PC-3 (cell line): ENCODE measurements at places on chromosomes 12 and 14. TPM values are rescaled to one million over a fixed set of nuclear protein-coding genes. Genes with fewer than 3 reads are reported as not detected.

SLC8A3 gene
- total RNA-seq: not detected in 2 replicates

KERA gene
- not detected in 2 replicates for total RNA-seq

NKX2-1 gene
- total RNA-seq: not detected in 2 replicates

SERPINA10 gene
- total RNA-seq: not detected in 2 replicates

ARHGDIB gene
- 10.4 and 12.4 TPM in 2 replicates for total RNA-seq

APAF1 gene
- total RNA-seq: 8.5 and 10.1 TPM in 2 replicates

GLIPR1 gene
- 21.3 and 22.2 TPM in 2 replicates for total RNA-seq

DNAJC22 gene
- total RNA-seq: 12.9 and 16.8 TPM in 2 replicates

DNA sequence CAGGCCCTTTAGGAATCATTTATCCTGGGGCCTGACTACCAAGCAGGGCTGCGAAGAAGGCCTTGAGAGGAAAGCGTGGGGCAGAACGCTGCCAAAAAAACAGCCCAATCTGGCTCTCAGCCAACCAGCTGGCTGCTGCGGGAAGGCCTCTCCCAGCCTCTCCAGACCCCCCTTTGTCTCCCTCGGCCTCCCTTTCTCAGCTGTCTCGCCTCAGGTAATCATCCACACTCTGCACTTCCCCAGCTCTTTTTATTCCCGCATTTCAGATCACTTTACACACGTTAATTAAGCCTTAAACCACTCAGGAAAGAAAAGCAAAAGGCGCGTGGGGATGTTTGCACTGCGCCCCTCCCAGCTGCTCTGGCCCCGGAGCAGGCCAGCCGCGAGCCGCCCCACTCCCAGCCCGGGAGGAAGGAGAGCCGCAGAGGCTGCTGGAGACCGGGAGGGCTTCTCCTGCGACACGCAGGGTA is 208.2 kb upstream of the FOXN3 start:
- DNase-seq: no peak

- DNase-seq: no peak
Observed at GRCh38 chr12:47067176-47067575, 12.2 kb upstream of the PCED1B start.

DNA sequence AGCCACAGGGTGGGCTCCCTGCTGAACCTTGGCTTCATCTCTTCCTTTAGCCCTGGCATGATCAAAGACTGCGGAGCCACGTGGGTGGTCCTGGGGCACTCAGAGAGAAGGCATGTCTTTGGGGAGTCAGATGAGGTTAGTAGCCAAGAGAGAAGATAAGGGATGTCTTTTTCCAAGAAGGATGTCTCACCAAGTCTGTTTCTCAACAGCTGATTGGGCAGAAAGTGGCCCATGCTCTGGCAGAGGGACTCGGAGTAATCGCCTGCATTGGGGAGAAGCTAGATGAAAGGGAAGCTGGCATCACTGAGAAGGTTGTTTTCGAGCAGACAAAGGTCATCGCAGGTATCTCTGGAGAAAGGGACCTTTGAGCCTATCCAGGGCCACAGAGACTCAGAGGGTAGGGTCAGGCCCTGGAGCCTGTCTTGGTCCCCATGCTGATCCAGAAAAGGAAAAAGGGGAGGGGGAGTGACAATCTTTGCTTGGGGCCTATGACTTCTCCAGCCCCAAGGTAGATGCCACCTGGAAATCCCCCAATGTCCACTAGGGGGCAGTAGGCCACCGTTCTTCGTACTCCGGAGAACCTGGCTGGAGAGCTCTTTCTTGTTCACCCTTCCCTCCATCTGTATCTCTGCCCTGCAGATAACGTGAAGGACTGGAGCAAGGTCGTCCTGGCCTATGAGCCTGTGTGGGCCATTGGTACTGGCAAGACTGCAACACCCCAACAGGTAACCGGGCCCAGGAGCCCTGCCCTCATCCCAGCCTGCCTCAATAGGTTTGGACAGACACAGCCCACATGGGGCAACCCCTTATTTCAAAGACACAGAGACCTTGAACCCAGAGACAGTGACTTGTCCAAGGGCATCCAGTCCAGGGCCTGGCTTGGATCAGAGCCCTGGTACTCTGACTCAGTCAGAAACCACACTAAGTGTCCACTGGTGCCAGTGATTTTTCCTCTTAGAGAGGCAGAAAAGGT is 2.0 kb downstream of the TPI1 start:
- peak; percentile 83 for DNase-seq

DNA sequence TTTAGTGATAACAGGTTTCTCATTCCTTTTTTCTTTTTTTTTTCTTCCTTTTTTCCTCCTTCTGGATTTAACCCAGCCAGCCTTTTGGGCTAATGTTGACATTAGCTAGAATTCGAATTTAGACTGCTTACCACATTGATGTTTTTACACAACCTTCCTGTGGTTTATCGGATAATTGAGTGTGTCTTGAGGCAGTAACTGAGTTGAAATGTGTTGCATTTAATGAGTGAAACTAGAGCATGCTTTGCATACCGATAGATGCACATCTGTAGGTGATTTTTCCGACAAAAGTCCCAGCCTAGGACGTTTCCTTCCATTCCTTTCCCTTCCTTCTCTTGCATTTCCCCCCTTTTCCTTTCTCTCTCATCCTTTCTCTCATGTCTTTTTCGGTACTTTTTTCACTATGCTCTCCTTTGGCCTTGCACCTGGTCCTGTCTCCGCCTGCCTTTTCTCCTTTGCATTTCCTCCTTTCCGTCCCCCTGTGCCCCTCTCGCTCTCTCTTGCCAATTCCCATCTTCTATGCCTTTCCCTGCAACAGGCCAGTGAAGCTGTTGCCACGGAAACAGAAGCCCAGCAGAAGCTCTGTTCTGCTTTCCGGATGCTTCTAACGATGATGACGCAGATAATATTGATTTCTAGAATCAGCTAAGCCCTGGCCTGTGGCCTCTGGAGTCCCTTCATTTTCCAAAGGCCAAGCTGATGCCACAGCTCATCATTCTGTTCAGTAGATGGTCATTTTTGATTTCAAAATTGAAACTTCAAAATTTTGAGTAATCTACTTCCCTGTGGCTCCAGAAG is 76.1 kb downstream of the SLC25A47 start:
- no peak for DNase-seq

GRCh38 chr12:102106905-102107304 is 13.0 kb downstream of the NUP37 start:
- DNase-seq: no peak

DNA sequence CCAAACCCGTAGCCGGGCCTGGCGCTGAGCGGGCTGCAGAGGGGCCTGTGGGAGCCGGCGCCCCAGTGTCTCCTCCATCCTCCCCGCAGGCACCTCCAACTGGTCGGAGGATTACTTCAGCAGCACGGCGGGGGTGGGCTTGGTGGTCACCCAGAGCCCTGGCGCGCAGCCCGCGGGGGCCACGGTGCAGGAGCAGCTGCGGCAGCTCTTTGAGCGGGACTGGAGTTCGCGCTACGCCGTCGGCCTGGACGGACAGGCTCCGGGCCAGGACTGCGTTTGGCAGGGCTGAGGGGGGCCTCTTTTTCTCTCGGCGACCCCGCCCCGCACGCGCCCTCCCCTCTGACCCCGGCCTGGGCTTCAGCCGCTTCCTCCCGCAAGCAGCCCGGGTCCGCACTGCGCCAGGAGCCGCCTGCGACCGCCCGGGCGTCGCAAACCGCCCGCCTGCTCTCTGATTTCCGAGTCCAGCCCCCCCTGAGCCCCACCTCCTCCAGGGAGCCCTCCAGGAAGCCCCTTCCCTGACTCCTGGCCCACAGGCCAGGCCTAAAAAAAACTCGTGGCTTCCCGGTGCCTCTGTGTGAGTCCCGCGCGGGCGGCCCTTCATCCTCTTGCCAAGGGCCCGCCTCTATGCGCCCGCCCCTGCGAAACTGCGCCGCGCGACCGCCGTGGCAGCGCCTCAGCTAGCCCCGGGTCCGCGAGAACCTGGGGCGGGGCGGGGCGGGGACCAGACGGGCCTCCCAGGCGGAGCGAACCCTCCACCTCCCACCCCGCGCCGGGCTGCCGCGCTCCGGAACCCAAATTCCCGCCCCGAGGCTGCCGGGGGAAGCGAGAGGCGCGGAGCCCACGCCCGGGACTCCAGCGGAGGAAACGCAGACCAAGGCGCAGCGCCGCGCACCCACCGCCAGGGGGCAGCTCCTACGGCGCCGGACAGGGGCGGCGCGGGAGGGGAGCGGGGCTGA is 8.3 kb downstream of the PLD4 start:
- peak; percentile 93 for DNase-seq

DNA sequence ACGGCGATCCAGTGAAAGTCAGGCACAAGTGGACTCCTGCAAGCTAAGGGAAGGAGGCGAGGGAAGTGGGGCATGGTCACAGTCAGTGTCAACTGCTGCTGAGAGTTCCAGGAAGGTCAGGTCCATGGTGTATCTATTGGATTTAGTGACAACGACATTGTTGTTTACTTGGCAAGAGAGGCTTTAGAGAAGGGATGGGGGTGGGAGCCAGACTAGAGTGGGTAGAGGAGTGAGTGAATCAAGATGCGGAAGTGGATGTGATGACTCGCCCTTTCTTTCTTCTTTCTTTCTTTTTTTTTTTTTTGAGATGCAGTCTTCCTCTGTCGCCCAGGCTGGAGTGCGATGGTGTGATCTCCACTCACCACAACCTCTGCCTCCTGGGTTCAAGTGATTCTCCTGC is 12.5 kb downstream of the P2RX7 start:
- DNase-seq: no peak

DNA sequence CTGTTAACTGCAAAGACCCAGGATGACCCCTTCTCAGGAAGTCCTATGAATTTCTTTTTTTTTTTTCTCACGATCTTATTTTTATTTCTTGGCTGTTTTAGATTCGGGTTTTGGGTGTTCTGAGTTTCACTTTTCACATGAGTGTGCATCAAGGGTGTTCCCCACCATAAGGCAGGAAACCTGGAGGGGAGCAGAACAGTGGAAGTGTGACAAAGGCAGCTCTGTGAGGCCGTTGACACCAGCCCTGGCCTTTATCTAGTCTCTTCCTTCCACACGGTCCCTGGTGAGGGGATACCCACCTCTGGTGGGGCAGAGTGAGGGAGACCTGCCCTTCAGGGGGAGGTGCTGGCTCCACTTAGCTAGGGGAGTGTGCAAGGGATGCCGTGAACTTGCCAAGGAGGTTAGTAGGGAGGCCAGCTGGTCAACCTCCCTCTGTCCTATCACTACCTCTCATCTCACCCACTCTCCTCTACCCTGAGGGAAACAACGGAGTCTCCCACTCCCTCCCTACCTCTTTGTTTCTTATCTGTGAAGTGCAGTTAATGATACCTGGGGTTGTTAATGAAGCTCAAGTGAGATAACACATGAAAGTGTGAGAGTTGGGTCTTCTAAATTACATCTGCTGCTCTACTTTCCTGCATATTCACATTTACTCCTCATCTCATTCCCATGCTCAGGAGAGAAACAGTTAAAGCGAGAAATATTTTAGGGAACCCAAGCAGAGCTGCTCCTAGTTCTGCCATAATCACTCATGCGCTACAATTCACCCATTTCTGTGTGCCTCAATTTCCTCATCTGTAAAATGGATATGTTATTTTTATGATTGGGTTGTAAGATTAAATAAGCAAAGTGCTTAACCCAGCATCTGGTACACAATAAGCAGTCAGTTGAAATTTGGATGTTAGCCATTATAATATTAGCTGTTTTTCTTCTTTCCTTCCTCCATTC is 4.4 kb upstream of the GALNT6 start:
- DNase-seq: no peak

GRCh38 chr12:29234965-29235626 is 86.0 kb downstream of the FAR2 start:
- DNase-seq: peak; percentile 76

DNA sequence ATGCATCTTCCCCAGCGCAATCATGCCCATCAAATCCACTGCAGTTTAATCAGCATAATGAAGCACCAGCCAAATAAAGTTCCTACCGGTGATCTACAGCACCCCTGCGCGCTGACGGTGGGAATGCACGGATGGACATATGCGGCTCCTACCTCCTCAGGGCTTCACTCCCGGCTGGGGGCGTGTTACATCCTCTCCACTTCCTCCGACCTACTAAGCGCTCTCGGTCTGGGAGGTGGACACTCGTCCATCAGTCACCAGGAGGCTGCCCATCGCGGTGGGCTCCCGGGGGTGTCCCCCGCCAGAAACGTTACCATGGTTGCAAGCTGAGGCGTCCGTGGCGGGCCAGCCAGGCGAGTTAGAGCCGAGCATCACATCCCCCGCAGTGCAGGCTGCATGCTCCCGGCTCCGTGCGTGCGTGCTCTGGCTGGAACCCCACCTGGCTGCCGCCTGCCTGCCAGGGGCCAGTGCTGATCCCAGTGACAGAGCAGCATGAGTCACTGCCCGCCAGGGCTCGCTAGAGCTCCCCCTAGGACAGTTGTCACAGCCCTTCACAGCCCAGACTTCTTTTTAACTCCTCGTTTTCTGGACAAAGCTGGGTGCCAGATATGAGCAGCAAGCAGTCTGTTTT is 73.0 kb downstream of the CIT start:
- DNase-seq: peak; percentile 87

DNA sequence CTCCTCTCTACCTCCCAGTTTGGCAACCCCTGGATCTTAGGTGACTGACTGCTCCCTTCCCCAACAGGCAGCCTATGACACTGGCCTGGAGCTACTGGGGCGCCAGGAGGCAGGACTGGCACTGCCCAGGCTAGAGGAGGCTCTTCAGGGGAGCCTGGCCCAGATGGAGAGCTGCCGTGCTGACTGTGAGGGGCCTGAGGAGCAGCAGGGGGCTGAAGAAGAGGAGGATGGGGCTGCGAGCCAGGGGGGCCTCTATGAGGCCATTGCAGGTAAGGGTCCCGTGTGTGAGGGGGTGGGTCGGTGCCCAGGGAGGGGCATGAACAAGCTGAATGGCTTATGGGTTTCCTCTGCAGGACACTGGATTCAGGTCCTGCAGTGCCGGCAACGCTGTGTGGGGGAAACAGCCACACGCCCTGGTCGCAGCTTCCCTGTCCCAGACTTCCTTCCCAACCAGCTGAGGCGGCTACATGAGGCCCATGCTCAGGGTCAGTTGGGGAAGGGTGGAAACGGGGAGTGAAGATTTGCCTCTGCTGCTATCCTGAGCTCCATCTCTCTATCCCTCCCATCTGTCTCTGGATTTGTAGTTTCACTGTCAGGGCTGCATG is 2.2 kb downstream of the P3H3 start:
- no peak for DNase-seq

- no peak for DNase-seq
Observed at GRCh38 chr12:68771223-68771925, 25.4 kb downstream of the SLC35E3 start.

DNA sequence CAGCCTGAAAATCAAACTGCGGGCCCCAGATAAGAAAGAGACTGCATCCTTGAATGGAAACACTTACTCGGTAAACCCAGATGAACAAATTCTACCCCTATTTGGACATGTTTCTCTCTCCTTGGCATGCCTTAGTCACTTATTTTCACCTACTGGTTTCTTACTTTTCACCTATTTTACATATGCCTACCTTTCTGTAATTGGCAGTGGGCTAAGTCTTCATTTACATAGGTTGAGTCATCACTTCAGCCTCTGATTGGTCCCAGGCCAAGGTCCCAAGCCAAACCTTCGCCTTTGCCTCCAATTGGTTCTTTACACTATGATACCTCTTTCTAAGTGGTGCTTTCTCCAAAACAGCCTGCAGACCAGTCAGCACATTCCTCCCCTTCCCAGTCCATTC is 111.3 kb downstream of the DYRK2 start:
- DNase-seq: peak; percentile 47

GRCh38 chr12:51393676-51394545 is 2.7 kb upstream of the GALNT6 start:
- peak; percentile 96 for DNase-seq

GRCh38 chr12:107057071-107057834 is 36.1 kb downstream of the CRY1 start:
- DNase-seq: peak; percentile 95

- no peak for DNase-seq
Observed at GRCh38 chr12:19689226-19689625, 249.9 kb downstream of the AEBP2 start.

GRCh38 chr12:123149501-123150274 is 1.2 kb downstream of the PITPNM2 start:
- no peak for DNase-seq
